Hematopoietic multipotent progenitor cell treated with erythropoietin and hydrocortisone succinate and interleukin-3 and kit ligand, for 17 days (in vitro differentiated cells): ENCODE measurements at places on chromosomes 6 and 20.

DNA sequence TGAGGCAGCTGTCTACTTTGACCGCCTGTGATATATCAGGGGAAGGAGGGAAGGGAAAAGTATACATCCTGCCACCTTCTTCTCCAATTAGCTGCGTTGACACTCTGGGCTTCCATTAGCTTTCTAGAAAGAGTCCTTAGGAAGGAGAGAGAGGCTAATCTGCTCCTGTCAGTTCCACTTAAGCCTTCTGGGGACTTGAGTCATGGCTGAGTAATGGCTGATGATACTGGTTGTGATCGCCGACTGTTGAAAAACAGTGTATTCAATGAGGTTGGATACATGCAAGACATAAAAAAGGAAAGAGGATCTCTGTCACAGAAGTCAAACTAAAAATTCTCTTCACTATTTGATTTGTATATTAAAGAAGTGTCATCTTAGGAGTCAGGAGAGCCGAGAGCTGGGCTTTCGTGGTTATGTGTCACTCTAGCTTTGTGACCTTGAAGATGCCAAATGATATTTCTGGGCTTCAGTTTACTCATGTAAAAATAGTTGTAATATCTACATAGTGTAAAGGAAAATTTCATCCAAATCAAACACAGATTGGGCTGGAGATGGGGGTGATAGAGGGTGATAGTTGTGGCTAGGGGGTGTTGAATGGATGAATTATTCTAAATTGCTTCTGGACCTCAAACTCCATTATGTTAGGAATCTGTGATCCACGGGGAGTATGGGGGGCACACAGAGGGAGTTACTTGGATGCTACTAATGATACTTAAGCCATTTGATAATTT is 189.0 kb downstream of the UST start:
- DNase-seq, result no peak

- no peak for DNase-seq
These were observed 26.0 kb upstream of the MYMX start for GRCh38 chr6:44190715-44191114.

GRCh38 chr6:48883116-48883515 is 579.9 kb downstream of the MMUT start:
- no peak for DNase-seq

DNA sequence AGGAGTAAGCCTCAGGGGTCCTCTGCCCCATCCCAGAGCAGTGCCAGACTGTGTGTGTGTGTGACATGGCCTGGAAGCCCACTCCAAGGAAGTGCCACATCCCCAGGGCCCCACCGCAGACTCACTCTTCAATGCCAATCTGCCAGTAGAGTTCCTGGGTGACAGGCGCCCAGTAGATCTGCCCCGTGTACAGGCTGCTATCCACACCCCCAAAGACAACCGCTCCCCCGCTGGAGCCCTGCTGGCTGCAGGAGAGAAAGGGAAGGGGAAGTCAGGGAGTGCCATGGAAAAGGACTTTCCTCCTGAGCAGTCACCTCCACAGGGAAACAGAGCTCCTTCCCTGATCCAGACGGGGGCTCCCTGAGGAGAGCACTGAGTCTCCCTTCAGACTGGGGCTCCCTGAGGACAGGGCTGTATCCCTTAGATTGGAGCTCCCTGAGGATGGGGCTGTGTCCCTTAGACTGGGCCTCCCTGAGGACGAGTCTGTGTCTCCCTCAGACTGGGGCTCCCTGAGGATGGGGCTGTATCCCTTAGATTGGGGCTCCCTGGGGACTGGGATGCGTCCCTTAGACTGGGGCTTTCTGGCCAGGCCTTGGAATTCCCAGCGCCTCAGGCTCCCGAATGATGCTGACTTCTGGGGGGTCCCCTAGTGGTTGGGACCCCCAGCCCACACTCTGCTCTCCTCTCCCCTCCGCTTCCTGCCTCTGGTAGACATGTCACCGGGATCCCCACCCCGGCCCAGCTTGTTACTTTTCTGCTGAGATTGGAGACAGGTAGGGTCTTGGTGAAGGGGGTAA is 5.2 kb upstream of the TFEB start:
- DNase-seq, result no peak

DNA sequence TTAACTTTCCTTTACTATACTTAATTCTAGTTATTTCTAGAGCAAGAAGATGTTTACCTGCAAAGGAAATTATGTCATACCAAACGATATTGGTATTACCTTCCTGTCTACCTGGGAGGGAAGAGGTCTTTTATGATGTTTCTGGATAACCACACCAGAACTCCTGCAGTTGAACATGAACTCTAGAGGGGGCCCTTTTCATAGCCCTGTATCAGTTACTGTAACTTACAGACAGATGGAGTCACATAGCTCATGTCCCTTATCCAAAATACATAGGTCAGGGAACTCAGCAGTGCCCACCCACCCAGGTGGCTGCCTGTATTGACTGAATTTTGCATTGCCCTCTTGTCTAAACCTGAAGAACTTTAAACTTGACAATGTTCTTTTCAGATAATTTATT is 35.1 kb upstream of the MYL9 start:
- DNase-seq, result no peak

DNA sequence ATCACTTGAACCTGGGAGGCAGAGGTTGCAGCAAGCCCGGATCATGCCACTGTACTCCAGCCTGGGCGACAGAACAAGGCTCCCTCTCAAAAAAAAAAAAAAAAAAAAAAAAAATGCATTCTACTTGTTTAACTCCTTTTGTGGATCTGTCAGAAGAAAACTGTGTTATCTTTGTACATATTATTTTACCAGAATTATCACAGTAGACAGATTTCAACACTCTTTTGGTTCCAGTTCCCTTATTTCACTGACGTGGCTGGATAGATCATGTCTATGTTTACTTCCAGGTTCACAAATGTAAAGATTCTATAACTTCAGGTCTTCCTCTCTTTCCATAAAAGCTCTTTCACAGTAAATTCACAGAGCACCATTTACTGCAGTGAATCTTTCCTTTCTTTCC is 18.4 kb downstream of the NUDT3 start:
- DNase-seq, result no peak

- no peak for DNase-seq
These were observed 49.5 kb downstream of the ADTRP start for GRCh38 chr6:11729076-11729475.
